ENCODE measurements at places on chromosomes 13 and 19.

DNA sequence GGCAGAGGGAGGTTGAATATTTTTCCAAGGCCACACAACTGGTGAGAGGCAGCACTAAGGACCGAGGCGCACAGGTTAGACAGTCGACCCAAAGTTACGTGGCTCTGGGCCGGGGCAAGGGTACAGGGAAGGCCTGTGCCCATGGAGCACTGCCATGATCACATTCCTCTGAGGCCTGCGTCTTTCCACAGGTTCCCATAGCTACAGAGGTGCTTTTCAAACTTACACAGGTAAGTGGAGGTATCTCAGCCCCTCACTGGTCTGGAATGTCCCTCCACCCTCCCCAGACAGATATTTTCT lies 814 bp downstream of the ZNF211 start:
- DNase-seq, result no peak

GRCh38 chr19:1387684-1388636 lies 4.3 kb downstream of the NDUFS7 start:
- no peak for DNase-seq

GRCh38 chr13:64753233-64754000 lies 2476.7 kb downstream of the PCDH9 start:
- no peak for DNase-seq

- DNase-seq, result no peak
Observed at GRCh38 chr19:45462174-45462573, 5.6 kb upstream of the FOSB start.

DNA sequence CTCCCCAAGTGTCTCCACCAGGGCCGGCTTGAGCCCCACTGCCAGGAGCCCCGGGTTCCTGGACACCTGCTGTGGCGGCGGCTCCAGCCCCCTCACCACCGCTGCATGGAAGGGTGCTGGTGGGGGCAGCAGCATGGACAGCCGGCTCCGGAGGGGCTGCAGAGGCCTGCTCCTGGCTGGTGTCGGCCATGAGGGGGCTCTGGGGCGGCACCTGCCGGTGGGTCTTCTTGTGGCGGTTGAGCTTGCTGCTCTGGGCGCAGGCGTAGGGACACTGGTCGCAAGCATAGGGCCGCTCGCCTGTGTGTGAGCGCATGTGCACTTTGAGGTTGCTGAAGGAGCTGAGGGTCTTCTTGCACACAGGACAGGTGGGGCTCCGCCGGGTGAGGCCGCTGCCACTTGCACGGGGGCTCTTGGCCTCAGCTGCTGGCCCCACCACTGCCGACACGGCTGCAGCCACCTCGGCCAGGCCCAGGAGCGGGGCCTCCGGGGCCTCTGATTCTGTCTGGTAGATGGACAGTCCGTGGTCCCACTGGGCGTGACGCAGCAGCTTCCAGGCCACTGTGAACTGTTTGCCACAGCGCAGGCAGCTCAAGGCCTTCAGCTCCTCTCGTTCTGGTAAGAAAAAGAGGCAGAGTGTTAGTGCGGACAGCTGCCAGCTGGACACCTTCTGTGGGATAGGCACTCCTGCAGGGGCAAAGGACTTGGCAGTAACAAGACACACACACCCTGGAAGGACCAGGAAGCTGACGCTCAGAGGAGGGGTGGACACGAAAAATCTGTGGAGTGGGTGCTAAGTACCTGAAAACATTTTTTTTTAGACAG lies 4.1 kb downstream of the ZNF296 start:
- no peak for DNase-seq

DNA sequence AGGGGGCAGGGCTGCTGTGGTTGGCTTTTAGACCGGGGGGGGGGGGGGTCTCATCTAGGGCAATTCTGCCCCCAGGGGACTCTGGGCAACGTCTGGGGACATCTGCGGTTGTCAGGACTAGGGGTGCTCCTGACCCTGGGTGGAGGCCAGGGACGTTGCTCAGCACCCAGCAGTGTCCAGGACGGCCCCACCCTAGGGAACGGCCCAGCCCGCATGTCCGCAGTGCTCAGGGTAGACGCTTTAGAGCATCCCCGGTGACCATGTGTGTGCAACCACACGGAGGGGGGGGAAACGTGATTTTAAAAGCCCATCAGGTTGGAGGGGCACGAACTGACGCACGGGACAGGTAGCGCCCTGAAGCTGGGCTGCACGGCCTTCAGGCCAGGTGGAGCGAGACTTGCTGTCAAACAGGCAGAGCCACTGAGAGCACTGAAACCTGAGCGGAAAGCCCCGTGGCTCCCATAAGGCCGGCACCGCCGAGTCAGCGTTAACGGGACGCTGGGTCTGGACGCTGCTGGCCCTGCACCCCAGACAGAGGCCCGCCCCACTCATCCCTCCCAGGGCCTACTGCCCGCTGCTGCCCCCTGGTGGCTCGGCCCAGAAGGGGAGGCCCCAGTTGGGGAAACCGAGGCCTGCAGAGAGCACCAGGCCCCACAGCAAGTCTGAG lies 8.3 kb downstream of the CACTIN start:
- DNase-seq, result peak; percentile 80
